Stimulated activated CD4-positive, alpha-beta T cell treated with anti-CD3 and anti-CD28 coated beads, Interleukin-12 subunit alpha, Interleukin-12 subunit beta, amount 100 ng/mL, for 48 hours (primary cell): ENCODE measurements at places on chromosomes 5 and 9.

DNA sequence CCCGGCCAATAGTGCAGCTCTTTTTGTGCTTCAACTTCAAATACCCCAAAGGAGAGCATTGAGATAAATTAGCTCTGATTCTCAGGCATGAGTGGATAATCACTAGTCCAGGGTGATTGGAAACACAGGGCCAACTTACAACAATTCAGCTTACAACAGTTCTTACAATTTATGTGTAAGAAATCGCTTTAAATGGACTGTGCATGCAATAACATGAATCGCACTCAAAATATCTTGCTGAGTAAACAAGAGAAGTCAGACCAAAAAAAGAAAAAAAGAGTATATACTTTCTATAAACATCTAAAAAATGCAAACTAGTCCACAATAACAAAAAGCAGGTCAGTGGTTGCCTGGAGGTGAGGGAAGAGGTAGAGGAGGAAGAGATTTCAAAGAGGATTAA, 150.6 kb upstream of the EDIL3 start:
- no peak for DNase-seq

- no peak for DNase-seq
Observed at GRCh38 chr9:100229561-100229960, 123.2 kb downstream of the TEX10 start.

DNA sequence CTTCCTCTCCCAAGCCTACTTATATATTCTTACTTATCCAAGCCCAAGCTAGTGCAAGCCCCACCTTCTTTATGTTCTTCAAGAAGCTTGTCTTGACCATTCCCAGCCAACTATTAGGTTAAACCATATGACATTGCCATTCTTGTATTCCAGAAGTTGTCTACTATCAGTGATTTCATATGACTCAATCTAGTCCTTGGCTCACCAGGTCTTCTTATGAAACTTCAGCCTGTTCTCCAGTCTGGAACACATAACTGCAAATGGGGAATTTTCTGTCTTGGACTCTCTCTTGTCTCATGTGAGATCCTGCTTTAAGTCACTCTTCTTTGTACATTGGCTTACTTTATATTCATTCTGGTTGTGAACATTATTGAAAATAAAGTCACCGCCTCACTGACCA, 130.7 kb downstream of the TTLL11 start:
- DNase-seq, result no peak

DNA sequence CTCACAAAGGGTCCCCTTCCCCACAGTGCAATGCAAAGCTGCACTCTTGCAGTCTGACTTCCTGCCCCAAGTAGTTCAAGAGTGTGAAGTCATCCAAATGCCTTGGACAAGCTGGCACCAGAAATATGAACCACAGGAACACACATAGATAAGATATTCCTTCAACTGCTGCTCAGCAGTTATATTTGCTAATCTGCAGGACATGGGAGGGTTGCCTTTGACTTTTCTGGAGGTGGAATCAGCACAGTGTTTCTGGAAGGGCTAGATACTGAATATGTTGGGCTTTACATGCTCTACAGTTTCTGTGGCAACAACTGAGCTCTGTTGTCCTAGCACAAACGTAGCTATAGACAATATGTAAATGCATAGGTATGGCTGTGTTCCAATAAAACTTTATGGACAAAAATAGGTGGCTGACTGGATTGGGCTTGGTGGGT, 96.7 kb upstream of the PCA3 start:
- no peak for DNase-seq

GRCh38 chr5:151547364-151547763, 43.8 kb downstream of the FAT2 start:
- no peak for DNase-seq

DNA sequence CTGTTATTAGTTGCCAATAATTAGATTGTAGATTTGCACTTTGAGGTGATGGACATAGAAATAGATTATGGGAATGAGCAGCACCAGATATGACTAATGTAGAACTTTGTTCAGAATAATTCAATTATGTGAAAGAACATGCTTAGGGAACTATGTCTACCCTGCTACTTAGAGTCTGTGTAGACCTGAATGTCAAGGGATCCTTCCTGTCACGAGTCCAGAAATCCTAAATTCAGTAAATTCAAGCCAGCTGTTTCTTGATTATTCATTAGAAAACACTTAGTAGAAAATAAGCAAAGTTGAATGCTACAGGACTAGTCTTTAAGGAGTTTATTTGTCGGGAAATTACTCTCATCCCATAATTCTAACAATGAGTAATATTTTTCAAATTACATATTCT, 887.3 kb upstream of the SEMA6A start:
- DNase-seq, result no peak

GRCh38 chr9:128637656-128638055, 19.0 kb downstream of the DYNC2I2 start:
- no peak for DNase-seq

DNA sequence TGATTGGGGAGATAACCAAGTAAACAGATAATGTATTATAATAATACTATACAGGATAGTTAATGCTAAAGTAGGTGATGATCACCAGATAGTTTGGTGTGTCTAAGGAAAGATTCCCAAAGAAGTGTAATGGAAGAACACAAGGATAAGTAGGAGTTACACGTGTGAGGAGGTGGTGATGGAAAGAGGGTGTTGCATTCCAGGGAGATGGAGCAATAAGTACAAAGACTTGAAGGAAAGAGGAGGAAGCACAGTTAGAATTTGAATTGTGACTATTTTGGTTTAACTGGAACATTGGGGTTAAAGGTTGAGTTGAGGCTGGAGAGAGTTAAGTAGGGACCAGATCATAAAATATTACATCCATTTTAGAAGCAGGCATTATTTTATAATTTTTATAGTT, 76.9 kb downstream of the IPO11 start:
- DNase-seq, result no peak

- DNase-seq, result no peak
Observed at GRCh38 chr5:39409033-39409432, 15.7 kb downstream of the DAB2 start.

DNA sequence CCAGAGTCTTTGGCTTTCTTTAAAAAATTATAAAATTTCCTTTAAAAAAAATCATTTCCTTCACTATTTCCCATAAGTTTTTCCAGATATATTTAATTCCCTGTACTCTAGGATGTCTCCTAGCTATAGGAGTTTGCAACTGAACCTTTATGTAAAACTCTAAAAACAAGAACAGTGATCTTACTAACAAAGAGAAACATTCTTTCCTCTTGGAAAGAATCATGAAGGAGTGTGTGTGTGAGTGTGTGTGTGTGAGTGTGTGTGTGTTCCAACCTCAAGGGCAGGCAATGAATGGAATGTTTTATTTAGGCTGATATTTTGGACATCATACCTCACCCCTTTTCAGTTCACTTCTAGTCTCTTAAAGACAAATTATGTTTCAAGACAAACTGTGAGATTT, 309.2 kb downstream of the CEMIP2 start:
- no peak for DNase-seq

DNA sequence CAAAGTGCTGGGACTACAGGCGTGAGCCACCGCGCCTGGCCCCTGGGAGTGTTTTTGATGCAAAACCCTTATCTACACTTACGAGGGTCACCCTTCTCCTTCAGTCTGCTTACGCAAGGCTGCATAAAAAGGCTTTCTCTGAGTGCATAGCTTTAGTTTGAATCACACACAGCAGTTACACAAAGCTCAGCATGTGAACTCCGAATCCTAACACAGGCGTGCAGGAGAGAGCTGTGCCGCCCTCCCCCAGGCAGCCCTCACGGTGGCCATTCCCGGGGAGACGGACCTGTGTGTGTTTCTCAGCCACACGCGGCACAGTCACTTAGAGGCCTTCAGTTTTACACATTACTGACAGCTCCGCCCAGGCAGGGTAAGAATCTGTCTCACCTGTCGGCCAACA, 26.7 kb downstream of the EXD3 start:
- no peak for DNase-seq

DNA sequence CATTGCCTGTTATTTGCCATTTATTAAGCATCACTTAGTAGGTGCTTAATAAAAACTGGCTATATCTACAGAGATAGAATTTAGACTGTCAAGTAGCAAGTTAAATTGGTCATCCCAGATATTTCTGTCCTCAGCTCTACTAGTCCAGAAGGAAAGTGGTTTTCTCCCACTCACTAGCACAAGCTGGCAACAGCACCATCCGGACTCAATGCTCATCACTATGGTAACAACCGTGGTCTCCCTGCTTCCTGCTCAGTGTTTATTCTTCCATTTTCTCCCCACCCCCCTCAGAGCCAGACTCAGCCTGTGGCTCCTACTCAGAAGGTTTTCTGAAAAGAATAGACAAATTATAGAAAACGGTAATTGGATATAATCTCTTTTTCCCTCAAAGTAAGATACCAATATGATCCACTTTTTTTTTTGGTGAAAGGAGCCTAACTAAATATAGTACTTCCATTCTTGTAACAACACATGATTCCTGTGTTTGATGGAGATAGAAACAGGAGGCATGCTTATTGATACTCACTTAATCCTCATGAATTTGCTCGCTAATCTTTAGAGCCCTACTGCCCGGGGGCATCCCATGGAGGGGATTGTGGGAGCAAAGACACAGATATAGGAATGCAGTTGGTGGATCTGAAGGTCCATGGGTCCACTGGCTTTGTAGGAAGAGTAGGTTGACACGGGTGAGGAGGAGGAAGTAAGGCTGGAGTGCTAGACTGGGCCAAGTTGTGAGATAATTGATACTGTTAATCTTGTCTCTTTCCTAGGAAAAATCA, 191.4 kb downstream of the MAN2A1 start:
- DNase-seq, result no peak

- DNase-seq, result no peak
Observed at GRCh38 chr5:56574778-56575177, 240.6 kb upstream of the MAP3K1 start.

- no peak for DNase-seq
Observed at GRCh38 chr5:92777421-92777820, 803.6 kb downstream of the NR2F1-AS1 start.

GRCh38 chr5:157513182-157513581, 53.2 kb downstream of the NIPAL4 start:
- no peak for DNase-seq

DNA sequence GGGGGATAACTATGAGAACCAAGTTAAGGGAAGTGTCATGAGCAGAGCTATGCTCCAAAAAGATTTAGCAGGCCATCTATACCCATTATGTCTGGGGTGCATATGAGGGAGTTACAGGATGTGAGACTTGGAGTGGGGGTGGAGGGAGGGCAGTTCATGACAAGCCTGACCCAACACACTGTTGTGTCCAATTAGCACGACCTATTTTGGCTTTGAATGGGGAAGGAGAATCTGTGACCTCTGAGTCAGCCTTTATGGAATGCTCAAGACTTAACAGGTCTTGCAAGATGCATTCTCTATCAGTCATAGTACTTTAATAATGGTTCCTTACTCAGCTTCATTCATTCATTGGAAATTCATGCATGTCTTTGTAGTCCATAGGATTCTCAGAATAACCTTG, 71.7 kb downstream of the GRIA1 start:
- DNase-seq, result no peak

DNA sequence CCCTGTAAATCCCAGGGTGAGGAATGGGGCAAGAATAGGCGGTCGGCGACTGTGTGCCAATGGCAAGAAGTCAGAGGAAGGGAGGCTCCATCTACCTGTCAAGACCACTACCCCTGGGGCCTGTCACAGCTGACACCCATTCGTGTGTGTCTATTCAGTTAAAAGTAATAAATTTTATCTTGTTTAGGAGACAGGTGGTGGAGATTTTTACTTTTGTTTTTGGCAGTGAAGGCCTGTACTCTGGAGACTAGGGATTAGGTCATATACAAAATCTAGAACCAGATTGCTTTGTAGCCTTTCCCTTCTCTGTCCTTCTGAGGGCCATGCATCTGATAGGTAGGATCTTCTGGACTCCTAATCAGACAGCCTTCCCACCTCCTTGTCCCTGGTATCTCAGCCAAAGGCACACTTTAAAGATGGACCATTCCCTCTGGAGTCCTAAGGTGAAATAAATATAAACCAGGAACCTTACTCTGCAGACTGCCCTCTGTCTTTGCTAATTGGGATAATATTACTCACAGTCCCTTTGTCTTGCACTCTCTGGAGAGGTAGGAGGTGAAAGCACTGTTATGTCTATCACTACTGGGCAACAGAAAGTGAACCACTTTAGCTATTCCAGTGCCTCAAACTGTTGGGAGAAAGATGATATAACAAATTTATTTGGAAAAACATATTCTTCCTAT, 213.2 kb upstream of the ACTBL2 start:
- DNase-seq, result no peak

GRCh38 chr5:163540696-163541095, 35.3 kb downstream of the MAT2B start:
- DNase-seq, result no peak

- DNase-seq, result no peak
Observed at GRCh38 chr5:106415541-106415940, 1255.2 kb downstream of the EFNA5 start.

DNA sequence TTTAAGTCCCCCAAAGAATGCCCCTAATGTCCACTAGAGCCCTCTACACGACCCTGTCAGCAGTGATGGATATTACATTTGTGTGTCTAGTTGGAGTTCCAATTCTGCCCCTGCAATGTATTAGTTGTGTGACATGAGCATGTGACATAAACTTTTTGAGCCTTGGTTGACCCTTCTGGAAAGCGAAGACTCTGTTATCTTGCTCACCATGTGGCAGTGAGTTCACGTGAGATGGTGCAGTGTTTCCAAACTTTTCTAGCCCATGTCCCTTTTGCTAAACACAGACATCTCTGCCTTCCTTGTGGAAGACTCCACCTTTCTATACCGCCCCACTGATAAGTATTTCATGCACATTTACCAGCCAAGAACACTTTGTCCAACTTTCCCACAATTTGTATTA, 87.0 kb upstream of the BOD1 start:
- DNase-seq, result no peak

DNA sequence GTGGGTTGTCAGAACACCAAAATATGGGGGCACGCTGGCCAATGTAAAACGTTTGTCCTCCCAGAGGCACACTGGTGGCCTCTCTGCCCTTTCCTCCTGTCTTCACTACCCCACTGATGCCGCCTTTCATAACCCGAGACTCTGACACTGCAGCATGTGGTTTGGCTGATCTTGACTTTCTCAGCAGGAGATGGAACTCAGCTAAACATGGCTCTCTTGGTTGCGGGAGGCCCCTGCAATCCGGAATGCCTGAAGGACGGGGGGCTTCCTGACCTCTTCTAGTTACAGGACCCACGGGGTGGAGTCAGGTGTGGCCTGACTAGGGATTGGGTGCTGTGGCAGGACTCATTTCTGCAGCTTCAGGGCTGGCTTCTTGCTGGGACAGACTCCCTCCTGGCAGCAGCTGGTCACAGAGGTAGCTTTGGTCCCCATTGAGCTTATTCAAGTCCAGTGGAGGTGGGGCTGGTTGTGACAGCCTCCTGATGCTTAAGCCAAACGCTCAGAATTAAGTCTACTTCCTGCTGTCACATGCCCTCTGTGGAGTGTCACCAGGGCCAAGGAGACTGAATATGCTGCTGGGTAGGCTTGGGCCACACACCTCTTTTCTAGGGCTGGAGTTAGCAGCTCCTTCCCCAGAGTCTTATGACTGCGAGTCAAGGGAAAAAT, 44.2 kb downstream of the NXNL2 start:
- DNase-seq, result no peak

- DNase-seq, result no peak
Observed at GRCh38 chr5:109989994-109990722, 300.4 kb downstream of the MAN2A1 start.

- DNase-seq, result no peak
Observed at GRCh38 chr5:111347021-111347420, 122.8 kb downstream of the CAMK4 start.
